Fibroblast of the conjunctiva (primary cell): ENCODE measurements at places on chromosomes 12 and 14.
A peak's percentile ranks its signal among the peaks of the same experiment; 100 is the strongest.

DNA sequence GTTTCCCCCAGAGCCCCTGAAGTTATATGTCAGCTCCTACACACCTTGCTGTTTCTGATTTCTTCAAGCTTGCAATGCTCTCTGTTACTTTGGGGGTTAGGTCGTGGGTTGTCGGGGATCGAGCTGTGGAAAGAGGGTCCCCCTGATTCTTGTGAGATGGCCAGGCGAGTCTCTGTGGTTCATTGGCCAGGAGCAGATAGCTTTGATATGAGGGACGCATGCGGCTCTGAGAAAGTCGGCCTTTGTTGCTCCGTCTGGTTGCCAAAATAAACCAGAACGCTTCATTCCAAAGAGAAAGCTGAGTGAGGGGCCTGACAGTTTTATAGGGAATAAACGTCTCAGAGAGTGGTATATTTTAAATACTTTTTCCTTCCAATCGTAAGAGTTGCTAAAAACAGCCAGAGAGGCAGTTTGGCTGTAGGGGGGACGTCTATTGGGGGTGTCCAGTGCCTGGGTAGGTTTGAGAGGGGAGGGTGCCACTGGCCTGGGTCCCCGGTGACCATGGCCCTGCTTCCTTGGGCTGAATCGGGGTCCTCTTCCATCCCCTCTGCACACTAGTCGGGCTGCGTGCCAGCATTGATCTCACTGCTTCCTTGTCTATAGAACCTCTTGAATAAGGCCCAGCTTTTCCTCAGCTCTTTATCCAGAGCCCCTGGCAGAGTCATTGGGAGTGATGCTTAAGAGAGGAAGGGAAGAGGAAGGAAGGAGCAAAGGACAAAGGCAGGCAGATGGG is 18.9 kb downstream of the CCND2 start:
- no peak for DNase-seq

DNA sequence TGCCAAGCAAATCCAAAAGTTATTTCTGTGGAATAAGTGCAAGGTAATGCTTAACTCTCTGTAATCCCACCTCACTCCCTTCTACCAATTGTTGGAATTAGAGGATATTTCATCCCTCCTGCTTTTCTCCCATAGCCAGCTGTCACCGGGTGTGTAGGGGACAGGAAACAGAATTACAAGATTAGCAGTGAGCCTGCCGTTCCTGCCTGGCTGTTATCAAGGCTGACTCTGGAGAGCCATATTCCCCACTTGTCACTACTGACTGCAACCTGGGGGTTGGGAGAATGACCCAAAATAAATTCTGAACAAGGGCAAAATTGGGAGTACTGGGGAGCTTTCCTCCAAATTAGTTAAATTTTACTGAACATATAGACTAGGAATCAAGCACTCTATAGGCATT is 24.8 kb downstream of the TBX5 start:
- no peak for DNase-seq

GRCh38 chr12:7989827-7990491 is 42.6 kb upstream of the FOXJ2 start:
- no peak for DNase-seq

DNA sequence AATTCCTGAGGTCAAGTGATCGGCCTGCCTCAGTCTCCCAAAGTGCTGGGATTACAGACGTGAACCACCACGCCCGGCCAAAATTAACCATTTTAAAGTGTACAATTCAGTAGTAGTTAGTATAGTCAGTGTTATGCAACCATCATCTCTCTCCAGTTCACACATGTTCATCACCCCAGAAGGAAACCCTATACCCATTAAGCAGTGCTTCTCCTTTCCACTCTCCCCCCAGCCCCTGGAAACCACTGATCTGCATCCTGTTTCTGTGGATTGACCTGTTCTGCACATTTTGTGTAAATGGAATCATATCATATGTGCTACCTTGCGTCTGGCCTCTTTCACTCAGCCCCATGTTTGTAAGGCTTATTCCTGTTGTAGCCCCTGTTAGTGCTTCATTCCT is 52.2 kb downstream of the PHETA1 start:
- DNase-seq = no peak

GRCh38 chr12:115597157-115597712 is 680.3 kb downstream of the MED13L start:
- DNase-seq = peak; percentile 46

- DNase-seq = no peak
These were observed 72.9 kb downstream of the PRIMA1 start for GRCh38 chr14:93715279-93715927.

- DNase-seq = no peak
These were observed 87.6 kb downstream of the EML1 start for GRCh38 chr14:99880651-99881420.

- DNase-seq = no peak
These were observed 811.5 kb upstream of the SEL1L start for GRCh38 chr14:82345184-82345583.

GRCh38 chr14:85542623-85543022 is 12.7 kb downstream of the FLRT2 start:
- DNase-seq = no peak

DNA sequence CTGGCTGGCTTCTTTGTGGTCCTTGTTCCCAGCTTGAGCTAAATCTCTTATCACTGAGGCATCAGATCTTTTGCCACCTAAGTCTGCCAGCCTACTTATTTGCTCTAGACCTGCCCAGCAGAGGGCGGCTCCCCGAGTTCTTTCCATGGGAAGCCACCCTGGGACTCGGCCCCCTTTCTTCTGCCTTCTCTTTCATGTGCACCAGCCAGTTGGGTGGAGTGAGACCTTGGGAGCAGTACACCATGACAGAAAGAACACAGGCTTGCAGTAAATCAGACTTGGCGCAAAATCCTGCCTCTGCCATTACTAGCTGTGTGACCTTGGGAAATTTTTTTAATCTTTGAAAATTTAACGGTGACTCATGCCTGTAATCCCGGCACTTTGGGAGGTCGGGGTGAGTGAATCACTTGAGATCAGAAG is 7.4 kb downstream of the SMAGP start:
- DNase-seq = peak; percentile 21

DNA sequence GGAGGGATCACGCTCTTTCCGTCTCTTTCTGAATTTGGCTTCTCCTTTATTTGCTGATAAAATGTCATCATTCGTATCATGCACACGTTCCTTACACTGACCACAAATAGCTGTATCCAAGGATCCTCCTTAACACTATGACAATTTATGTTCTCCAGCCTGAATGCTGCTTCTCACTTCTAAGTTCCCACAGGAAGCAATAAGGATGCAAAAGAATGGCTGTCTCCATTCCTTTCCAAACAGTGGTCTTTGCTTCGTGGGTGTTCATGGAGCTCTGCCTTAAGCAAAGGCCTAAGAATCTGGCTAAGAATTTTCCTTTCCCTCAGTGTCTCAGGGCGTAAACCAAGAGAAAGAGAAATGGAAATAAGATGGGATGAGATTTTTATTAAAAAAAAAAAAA is 200.2 kb downstream of the ITPR2 start:
- DNase-seq = no peak

- no peak for DNase-seq
These were observed 479 bp downstream of the KDM5A start for GRCh38 chr12:388541-389141.

DNA sequence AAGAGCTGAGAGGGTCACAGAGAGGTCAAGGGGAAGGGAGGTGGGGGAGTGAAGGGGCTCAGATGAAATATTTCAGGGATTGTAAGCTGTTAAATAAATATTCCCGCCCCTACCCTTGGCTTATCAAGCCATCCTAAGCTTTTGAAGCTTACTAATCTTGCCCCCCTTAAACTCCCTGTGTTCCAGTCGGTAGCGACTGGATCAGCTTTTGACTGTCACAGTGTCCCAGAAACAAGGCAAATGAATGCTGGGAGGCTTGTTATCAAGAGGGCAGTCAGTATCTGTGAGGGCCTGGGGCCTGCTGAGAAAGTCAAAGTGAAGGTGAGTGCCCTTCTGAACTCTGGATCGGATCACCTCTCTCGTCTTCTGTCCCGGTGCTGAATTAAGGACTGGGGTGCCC is 128.1 kb downstream of the DACT1 start:
- no peak for DNase-seq

DNA sequence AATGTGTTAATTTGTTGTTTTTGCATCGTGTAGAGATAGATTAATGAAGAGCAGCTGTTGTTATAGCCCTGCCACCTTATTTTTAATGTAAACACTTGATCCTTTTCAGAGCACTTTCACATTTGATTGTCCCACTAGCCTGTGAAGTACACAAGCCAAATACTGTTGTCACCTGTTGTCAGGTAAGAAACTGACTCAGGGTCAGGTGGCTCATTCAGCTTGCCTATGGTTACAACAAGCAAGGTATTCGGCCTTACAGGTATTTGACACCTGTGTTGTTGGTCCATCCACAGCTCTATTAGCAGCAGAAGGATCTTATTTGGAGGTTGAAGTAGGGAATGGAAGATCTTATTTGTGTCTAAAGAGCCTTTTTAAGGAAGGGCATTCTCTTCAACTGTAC is 108.9 kb downstream of the GPR135 start:
- DNase-seq = no peak

DNA sequence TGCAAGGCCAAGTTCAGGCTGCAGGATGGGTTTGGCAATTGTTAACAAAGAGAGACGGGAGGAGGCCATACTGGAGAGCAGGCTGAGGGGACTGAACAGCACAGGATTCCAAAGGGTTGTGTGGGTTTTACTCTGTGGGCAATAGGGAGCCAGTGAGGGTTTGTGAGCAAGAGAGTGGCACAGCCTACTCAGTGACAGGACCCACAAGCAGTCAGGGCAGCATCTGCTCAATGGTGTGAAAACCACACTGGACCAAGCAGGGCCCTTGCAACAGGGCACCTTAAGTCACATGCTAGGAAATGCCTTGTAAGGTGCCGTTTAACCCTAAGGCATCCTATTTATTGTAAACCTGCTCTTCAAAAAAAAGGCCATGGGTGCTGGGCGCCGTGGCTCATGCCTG is 22.0 kb downstream of the SYNE3 start:
- DNase-seq = no peak
